RCC 7860 (cell line): ENCODE measurements at places on chromosomes 7 and 10.

GRCh38 chr7:129949292-129950133, 3.2 kb downstream of the UBE2H start:
- peak; percentile 98 for DNase-seq

DNA sequence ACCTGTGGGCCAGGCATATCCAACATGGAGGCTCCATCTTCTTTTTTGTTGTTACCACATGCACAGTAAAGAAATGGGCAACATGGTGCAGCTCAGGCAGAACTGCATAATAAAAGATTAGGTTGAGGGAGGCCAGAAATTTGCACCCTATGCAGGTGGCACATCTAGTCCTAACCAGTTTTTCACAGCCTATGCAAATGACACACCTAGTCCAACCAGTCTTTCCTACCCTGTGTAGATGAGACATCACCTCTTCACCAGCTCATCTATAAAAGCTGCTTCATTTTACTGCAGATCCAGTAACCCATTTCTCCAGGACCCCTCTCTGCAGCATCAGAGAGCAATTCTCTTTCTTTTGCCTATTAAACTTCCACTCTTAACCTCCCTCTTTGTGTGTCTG, 411.0 kb upstream of the PCDH15 start:
- no peak for DNase-seq

GRCh38 chr10:103701380-103702222, 153.8 kb downstream of the SH3PXD2A start:
- DNase-seq = no peak

GRCh38 chr10:52871191-52871843, 98.7 kb upstream of the MBL2 start:
- no peak for DNase-seq

DNA sequence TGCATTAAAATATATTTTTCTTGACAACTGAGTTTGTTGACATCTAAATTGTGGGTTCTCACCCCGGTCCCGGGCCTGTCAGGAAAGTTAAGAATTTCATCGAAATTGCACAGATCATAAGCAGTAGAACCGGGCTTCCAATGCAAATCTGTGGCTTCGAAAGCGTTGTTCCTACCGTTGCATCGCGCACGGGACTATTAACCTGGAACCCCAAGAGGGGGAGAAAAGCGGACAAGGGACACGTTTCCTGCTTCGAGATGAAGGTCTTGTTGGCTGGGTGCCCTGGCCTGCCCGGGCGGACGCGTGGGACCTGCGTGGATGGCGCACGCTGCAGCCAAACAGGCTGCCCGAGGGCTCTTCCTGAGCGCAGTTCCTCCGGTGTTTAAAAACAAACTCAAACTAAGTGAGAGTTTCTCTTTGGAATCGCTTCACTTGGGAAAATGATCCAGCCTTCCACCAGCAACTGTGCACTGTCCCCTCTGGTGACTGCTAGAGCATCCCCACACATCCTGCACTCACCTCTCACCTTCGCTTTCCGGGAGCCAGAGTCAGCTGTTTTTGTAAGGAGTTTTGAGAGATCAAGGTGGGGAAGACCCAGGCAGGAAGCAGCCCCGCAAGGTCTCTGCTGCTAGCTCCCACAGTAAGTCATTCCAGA, 5.1 kb upstream of the TBX20 start:
- DNase-seq = no peak

DNA sequence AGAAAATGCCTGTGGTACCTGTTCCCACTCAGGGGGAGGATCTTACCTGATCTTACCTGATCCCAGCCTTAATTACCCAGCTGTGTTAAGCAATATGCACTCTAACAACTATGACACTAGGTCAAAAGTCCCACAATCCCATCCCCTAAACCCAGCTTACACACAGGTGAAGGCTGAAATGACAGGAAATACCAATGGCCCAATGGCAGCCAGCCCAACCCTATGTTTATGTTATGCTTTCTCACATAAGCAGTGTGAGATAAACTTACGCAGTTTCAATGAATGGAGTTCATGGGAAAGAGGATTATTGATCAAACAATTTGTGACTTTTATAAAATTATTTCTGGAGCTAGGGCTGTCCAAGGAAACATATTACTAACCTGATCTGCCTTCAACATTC, 91.9 kb downstream of the GPAM start:
- DNase-seq = no peak

- no peak for DNase-seq
Measured at GRCh38 chr7:96244244-96244991, 77.5 kb downstream of the SLC25A13 start.

DNA sequence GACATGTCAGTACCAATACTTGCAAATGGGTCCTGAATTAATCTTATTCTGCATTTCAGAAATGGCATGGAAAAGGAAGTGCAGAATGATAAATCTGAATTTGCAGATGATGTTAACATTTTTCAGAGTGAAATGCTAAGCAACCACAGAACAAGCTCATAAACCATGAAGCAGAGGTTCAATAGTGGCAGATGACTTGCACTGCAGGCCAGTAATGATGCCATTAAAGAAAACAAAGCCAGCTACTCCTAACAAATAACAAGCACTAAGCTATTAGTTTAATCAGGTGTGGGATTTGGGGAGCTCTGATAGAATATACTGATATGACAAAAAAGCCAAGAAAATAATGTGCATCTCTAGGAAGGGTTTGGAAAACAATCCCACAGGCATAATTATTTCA, 85.4 kb downstream of the FAM13C start:
- DNase-seq = no peak

- no peak for DNase-seq
Measured at GRCh38 chr10:48690791-48691660, 6.4 kb downstream of the WDFY4 start.

DNA sequence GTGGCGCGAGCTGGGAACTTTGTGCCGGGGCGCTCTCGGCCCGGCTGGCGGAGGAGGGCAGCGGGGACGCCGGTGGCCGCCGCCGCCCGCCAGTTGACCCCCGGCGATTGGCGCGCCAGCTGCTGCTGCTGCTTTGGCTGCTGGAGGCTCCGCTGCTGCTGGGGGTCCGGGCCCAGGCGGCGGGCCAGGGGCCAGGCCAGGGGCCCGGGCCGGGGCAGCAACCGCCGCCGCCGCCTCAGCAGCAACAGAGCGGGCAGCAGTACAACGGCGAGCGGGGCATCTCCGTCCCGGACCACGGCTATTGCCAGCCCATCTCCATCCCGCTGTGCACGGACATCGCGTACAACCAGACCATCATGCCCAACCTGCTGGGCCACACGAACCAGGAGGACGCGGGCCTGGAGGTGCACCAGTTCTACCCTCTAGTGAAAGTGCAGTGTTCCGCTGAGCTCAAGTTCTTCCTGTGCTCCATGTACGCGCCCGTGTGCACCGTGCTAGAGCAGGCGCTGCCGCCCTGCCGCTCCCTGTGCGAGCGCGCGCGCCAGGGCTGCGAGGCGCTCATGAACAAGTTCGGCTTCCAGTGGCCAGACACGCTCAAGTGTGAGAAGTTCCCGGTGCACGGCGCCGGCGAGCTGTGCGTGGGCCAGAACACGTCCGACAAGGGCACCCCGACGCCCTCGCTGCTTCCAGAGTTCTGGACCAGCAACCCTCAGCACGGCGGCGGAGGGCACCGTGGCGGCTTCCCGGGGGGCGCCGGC, 870 bp downstream of the FZD1 start:
- DNase-seq = peak; percentile 54

DNA sequence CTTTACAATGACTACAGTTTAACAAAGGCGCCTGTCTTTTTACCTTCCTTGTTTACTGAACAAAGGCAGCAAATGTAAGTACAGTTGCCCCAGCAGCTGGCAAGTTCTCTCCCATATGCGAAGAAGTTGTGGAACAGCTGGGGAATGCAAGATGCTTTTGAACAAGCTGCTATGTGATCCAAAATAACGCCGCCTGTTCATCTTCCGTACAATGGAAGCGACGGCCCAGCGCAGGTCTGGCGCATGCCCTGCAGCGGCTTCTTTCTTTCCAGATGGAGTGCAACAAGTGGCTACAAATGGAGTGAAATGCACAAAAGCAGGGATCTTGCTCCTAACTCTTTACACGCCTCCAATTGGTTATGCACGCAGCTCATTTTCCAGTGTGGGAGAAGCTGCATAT, 97.0 kb upstream of the SVIL start:
- no peak for DNase-seq

DNA sequence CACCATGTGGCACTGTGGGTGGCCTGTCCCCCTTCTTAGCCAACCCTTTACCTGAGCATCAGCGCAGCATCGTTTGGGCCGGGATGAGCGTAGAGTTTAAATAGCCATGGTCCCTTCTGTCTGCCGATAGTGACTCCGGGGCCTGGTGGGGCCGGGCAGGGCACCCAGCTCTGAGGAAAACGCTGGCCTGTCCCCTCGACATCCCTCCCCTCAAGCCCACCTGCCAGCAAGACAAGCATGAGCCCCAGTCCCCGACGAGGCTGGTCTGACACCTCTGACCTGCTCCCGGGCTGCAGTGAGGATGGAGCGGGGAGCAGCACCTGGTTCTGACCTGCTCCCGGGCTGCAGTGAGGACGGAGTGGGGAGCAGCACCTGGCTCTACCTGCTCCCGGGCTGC, 31.1 kb upstream of the CNPY1 start:
- DNase-seq = no peak

- DNase-seq = no peak
Measured at GRCh38 chr10:72375173-72375572, 20.5 kb upstream of the DNAJB12 start.

- no peak for DNase-seq
Measured at GRCh38 chr10:33897291-33897752, 562.9 kb upstream of the NRP1 start.

DNA sequence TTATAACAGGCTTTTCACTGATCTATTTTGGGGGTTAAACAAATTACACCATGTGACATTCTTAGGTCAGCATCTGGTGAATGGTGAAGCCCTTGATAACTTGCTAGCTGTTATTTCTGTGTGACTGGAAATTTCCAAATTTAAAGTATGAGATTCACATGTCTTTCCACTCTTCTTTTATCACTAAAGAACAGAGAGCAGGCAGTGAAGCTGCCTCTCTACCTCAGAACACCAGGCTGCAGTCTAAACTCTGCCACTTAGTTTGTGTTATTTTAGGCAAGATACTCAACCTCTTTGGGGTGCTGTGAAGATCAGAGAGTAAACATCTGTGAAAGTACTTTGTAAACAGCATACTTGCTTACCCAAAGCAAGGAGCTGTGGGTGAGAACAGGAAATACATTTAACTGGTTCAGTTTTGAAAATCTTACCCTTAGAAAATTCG, 15.5 kb upstream of the SP4 start:
- DNase-seq = no peak

DNA sequence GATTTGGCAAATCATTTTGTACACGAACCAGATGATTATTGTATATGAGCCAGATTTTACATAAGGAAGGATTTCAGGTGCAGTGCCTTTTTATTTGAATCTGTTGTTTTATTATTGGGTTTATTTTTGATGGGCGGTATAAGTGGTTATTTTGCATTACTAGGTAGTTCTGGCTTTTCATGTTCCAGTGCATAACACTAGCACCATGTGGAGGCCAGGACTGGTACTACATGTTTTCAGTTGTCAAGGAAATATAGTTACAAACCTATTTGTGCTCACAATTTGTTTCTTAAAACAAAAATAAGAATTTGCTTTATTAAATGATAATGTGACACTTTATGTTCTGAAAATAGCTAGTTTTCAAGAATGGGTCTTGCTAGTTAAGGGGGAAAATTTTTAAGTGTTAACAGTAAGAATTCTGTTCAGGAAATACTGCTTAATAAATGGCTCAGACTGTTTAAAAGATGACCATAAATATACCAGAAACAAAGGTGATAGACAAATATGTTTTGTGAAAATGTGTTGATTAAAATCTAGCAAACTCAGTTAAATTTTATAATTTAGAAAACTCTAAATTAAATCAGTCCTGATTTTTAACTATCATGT, 7.1 kb upstream of the SEMA3E start:
- DNase-seq = peak; percentile 46

DNA sequence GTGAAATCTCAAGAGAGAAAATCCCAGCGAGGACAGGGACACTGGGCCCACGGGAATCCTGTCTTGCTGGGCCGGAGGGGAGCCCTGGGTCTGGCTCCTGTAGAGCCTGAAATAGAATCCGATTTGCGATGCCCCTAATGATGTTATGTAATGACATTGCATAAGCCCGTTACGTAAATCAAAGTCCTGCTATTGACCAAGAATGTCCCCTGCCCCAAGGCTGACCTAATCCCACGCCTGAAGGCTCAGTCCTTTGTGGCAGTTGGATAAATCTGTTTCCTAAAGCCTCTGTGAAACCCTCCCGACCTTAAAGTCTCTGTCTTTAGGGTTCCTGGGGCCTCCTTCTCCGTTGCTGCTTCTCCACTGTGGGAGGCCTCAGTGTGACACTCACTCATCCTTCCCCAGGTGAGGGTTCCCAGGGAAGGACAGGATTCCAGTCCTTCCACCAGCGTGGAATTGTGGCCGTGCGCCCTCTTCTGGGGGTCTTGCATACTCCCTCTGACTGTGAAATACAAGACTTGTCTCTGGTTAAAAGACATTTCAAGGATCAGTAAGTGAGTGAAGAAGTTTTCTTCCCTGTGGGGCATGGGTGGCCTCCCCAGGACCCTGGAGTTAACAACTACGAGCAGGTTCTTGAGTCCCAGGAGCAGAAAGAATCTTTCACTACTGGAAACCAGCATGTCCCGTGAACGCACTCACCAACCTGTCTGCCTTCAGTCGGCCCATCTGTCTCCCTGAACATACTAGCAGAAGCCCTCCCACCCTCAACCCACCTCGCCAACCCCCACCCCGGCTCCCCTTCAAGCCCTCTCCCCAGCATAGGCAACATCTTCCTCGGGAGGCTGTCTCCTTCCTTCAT, 19.8 kb downstream of the ZNF467 start:
- DNase-seq = peak; percentile 35

- DNase-seq = peak; percentile 25
Measured at GRCh38 chr10:95841661-95842498, 65.9 kb upstream of the CC2D2B start.

- no peak for DNase-seq
Measured at GRCh38 chr10:74752371-74753040, 73.9 kb upstream of the KAT6B start.

GRCh38 chr7:2603044-2603965, 28.5 kb upstream of the TTYH3 start:
- DNase-seq = no peak

GRCh38 chr10:11587722-11588259, 23.7 kb downstream of the USP6NL start:
- no peak for DNase-seq

DNA sequence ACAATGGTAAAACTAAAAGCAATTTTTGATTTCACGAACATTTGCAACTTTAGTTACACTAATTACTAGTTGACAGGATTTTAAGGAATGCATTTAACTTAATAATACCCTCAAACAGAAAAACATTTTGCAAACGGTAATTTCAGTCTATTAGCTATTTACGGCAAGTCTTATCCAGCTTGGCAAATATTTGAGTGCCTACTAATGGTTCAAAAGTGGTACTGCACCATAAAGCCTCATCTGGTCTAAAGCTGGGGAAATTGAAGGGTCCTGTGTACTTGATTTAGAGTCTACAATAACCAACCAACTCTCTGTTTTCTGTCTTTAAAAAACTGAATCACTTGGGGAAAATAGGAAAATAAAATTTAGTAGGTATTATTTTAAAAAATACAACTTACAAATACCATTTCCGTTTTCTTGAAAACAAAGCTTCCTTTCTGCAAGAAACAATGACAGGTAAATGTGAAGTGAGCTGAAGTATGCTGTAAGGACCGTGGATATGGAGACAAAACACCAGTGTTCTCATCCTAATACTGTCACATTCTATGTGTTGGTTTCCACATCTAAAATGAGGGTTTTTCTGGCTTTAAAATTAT, 142.3 kb downstream of the VPS50 start:
- peak; percentile 29 for DNase-seq
